ENCODE measurements at places on chromosomes 2 and 18.

DNA sequence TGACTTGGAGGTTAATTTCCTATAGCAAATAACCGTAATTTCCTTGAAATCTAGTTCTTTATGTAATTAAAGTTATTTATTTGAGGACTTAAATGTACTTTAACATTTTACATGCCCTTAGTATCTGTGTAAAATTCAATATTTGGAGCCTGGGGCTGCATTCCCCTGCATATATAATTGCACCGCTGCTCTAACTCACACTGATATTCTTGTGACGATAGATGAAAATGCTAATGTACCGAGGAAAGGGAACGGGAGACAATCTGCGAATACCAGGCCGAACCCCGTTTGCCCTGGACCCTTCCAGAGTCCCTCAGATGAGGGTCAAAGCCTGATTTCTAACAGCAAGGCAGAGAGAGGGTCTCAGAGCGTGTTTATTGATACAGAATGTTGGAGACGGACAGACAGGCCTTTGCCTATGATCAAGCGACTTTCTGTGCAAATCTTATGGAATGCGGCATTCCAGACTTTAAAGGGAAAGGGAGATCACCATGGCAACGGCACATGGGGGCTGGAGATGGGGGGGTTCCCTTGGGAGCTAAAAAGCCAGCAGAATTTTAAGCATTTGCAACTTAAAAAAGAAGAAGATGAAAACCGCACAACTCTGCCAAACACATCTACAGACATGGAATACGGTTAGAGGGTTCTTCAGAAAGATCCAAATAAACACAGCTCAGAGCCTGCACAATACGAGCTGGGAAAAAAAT lies 57.6 kb upstream of the TWIST2 start:
- no peak for DNase-seq

DNA sequence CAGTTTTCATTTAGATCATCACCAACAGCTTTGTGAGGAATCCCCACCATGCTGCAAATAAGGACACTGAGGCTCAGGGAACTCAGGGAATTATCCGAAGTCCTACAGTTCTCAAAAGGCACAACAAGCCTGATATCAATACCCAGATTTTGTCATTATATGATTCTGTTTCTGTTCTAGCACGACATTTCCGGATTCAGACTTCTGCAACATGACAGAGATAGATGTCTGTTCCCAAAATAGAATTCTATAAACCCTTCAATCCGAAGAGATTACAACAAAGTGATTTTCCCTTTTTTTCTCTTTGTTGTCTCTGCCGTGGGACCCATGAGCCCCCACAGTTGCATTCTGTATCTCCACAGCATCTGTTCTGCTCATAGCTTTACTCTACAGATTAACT lies 72.0 kb downstream of the DOCK10 start:
- DNase-seq = no peak

DNA sequence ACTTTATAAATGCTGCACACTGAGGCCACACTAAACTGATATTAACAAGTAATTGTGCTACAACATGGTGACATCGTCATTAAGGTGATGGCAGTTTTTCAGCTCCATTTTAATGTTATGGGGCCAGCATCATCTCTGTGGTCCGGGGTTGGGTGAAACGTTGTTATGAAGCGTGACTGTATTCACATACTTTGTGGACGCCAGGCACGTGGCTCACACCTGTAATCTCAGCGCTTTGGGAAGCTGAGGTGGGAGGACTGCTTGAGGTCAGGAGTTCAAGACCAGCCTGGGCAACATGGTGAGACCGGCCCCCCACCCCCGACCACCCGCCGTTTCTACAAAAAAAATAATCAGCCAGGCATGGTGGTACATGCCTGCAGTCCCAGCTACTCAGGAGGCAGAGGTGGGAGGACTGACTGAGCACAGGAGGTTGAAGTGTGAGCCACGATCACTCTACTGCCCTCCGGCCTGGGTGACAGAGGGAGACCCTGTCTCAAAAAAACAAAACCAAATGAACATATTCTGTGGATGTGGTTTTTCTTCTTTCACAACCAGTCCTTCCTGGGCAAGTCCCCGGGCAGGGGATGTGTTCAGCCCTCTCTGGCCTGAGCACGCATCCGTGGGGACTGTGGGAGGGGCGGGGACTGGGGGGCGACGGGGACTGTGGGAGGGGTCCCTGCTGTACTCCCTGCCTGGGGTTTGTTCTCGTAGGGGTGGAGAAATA lies 12.9 kb upstream of the GAL3ST2 start:
- no peak for DNase-seq

DNA sequence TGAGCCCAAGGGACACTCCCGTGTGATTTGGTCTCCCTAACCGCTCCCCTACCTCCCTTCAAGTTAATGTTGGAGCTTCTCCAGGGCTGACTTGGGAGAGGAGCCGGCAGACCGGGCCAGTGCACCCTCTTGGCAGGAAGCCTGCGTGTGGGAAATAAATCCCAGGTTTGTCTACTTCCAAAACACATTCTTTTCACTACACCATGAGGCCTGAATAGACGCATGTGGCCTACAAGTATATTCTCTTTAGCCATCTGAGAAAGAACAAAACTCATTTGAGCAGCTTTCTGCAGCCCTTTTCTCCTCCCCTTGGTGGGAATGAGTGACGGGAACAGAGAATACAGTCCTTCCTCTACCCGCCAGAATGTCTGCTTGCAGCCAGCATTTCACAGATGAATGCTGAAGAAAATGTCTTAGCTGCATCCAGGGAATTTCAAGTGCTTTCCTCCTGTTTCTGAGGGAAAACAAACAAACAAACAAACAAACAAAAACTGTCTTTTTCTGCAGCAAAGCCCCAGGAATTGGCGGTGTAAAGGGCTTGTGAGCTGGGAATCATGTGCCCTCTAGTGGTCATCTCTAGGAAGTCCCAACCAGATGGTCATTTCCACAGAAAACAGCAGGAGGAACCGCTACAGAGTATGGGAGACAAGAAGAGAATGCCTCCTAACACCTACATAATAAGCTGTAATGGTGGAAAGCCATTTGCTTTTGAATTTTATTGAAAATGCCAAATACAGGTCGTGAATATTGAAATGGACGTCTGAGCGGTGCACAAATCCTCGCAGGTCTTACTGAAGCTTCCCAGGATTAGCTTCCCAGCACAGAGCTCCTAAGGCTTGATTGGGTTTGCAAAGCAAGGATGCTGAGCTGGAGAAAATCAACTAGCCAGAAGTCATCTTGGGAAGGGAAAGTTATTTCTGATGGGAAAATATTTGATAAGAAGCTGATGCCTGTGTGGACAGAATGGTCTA lies 41.2 kb upstream of the DAPL1 start:
- DNase-seq = no peak

GRCh38 chr2:28895189-28895893 lies 874 bp downstream of the WDR43 start:
- DNase-seq = peak; percentile 13

- no peak for DNase-seq
These were observed 4.4 kb downstream of the NEB start for GRCh38 chr2:151729837-151730236.

DNA sequence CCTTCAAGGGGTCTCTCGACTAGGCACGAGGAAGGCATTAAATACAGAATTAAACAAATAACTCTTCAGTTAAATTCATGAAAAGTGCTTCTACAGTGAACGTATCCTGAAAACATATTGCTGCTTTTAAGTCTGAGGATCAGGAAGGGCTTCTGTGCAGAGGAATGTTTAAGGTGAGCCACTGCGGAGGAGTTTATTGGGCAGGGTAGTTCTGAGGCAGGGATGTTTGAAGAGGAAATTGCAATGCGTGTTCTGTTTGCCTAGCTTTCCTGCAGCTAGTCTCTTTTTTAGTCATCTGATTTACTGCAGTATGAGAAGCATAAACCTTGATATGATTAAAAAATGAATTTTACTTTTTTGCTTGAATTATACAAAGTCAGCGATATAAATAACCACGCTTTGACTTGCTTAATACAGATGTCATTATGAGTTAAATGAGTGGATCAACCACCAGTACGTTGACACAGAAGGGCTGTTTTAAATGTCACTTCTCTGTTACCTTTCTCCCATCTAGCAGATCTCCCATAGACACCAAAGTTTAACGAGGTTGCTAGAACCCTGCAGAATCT lies 98.7 kb downstream of the CTNNA2 start:
- DNase-seq = no peak

DNA sequence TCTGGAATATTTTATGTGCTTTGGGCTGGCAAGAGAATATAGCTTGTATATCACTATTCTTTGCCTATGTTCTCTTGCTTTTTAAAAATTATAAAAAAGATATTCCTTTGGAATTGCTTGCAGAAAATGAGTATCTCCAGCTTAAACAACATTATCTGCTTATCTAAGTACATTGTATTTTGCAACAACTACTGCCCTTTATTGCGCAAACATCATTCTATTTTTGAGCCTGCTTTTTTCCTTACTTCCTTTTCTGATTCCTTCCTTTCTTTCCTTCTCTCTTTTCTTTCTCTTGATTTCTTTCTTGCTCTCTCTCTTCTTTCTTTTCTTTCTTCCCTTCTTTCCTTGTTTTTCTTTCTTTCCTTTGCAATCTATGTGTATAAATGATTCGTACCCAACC lies 74.0 kb downstream of the UNC80 start:
- DNase-seq = no peak

- DNase-seq = no peak
These were observed 8.5 kb downstream of the SP9 start for GRCh38 chr2:174343343-174343622.

GRCh38 chr2:60535685-60536312 lies 17.7 kb downstream of the BCL11A start:
- no peak for DNase-seq

DNA sequence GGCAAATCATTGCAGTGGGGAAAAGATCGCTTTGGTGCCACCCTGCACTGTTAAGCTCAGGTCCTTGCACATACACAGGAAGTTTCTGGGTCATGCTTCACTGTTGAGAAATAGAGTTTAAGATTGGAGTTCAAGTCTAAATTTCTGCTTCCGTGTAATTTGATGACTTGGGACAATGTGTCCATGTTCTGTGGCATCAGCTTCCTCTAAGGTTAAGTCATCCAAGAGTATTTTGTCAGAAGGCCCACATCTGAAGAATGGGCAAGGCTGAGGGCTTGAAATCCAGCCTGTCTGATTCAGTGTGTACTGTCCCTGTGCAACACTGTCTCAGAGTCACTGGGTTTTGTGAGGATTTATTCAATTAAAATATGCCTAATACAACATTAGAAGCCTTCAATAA lies 880.7 kb downstream of the SUCLG1 start:
- no peak for DNase-seq

DNA sequence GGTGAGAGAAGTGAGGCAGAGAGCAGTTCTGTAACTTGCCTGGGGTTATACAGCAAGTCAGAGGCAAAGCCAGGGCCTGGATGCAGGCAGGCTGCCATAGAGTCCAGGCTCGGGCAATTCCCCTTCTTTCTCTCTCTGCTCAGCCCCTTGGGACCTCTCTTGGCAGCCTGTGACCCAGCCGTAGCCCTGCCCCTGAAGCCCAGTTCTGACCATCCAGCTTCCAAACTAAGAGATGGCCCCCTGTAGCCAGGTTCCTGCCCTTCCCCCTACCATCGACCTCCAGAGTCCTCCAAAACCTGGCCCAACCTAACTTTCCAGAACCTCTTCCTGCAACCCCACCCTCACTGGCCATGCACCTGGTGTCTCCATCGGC lies 201.2 kb downstream of the CTIF start:
- no peak for DNase-seq

GRCh38 chr18:32389858-32390257 lies 80.8 kb downstream of the GAREM1 start:
- no peak for DNase-seq

DNA sequence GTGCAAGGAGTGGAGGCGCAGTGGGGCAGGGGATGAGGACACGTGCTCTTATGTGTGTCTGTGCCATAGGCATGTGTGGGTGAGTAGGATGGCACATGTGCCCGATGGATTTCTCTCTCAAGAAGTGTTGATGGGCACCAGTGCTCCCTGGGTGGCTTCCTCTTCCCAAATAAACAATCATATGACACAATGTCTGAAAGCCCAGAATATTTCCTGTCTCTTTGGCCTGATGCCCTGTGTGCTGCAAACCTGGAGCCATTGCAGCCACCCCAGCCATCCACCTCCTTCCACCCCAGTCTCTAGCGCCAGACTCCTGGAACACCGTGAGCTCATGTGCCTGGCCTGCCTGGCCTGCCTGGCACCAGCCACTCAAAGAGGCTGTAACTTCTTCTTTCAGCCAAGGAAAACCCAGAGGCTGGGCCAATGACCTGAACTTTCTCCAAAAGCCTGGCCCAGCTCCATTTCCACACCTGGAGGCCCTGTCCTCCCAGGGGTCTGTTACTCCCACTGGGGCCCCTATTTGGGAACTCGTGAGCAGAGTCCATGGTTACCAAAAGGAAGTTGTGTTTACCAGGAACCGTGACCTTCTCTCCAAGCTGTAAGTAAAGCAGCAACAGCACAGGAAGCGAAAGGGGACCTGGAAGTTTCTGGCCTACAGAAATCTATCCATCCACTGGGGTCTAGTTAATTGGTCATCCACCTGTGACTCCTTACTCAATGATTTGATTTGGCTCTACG lies 9.5 kb upstream of the ZBTB7C start:
- DNase-seq = no peak

- DNase-seq = no peak
These were observed 56.6 kb downstream of the XIRP2 start for GRCh38 chr2:166944909-166945308.

DNA sequence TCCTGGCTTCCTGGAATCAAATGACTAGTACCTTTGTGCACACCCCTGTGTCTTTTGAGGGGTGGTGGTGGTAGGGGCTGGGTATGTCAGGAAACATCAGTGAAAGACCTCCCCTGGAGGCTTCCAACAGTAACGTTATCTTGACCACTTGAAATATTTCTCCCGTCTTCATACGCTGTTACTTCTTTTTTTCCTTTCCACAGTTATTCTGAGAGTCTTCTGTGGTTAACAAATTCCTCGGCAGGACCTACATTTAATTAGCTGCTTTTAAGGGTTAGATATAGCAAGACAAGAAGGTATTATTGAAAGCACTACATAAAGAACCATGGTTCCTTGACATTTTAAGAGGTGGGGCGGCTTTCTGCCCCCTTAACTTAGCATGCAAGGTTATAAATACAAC lies 34.6 kb downstream of the UGP2 start:
- no peak for DNase-seq

- DNase-seq = no peak
These were observed 2.0 kb upstream of the SETBP1 start for GRCh38 chr18:44678725-44679055.

- DNase-seq = no peak
These were observed 143.6 kb upstream of the HNRNPA3 start for GRCh38 chr2:177068967-177069366.

- peak; percentile 33 for DNase-seq
These were observed 121.0 kb upstream of the SLC39A10 start for GRCh38 chr2:195535911-195536522.

- no peak for DNase-seq
These were observed 12.4 kb upstream of the IGFBP2 start for GRCh38 chr2:216620786-216621185.

GRCh38 chr2:95305380-95306061 lies 8.4 kb downstream of the KCNIP3 start:
- no peak for DNase-seq

GRCh38 chr2:105760191-105760590 lies 15.5 kb downstream of the NCK2 start:
- no peak for DNase-seq

DNA sequence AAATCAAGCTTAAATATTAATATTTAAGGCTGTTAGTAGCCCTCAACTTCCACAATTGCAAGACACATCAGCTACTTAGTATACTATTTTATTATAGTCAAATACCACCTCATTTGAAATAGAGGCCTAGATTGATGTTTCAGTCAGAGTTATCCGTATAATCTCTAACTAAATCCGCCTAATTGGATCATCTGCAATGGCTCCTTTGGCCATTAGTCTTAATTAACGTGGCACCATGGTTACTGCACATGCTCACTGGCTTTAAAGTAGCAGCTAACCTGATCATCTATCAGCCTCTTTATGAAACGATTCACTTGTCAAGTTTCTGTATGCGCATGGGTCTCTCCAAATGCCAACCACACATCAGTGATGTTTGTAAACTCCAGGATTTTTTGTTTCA lies 112.3 kb downstream of the COLEC12 start:
- no peak for DNase-seq
